ENCODE measurements at places on chromosomes 4 and X.

DNA sequence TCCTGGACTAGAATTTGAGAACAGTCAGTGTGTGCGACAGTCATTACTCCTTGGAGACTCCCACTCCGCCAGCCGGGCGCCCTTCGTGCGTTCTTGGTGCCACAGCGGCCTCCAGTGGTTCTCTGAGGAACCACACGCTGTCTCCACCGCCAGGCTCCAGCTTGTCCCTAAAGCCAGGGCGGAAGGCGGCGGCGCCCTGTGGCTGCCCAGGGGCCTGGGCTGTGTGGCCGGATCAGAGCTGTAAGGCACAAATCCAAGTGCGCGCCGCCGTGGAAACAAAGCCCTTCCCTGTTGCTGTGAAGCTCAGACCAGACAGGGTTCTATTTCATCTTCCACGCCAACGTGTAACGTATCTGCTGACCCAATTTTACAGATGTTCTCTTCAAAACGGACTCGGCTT is 34.2 kb downstream of the IDS start:
- peak; percentile 24 for DNase-seq

- no peak for DNase-seq
These were observed 492.5 kb upstream of the INTU start for GRCh38 chr4:127140306-127140705.

DNA sequence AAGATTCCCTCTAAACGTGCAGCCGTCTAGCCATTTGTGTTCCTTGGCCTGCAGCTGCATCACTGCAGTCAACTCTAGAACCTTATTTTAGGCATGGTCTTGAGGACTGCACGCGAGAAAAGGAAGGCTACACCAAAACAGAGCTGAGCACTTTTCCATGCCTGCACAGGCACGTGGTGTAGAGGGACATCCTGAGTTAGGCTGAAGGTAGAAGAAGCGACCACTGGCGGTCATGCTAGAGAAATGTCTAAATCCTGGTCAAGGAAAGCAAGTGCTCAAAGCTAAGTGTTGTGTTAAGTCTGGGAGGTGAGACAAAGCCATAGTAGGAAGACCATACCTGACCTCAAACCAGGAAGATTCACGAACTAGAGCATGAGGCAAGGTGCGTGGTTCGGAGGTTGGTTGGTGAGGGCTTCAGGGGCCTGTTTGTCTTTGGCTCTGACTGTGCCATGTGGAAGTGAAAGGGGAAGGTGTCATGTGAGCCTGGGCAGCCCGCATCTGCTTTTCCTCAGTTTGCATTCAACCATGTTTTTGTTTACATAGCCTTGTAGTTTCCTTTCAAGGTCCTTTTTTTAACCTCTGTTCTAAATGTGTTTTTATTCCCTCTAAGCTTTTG is 203.8 kb downstream of the AASDH start:
- no peak for DNase-seq

GRCh38 chr4:99202536-99202935 is 16.5 kb downstream of the ADH6 start:
- DNase-seq: peak; percentile 36

DNA sequence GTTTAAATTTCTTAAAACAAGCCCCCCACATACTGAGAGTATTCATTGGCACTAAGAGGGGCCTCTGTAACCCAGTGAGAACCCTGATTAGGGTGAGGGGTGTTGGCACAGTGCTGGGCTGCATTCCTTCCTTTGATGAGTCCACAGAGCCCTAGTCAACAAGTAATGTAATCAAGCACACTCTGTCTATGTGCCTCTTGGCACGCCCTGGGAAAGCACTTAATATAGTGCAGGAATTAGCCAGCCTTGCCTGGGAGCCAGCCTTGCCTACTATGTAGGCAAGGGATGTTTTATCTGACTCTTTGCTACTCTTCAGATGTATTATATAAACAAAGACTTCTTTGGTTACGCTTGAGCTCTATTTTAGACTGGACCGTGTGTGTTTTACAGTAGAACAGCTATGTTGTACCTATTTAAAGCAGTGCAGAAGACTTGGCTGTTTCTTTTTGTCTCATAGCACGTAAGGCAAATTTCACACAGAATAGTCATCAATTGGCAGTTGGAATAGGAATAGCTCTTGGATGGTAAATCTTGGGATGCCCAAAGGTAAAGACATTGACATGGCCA is 64.3 kb downstream of the FRAS1 start:
- no peak for DNase-seq

- no peak for DNase-seq
These were observed 252.9 kb upstream of the KLF3 start for GRCh38 chr4:38411092-38411491.

GRCh38 chrX:144715337-144715736 is 532.0 kb upstream of the SPANXN1 start:
- no peak for DNase-seq

- peak; percentile 3 for DNase-seq
These were observed 750.5 kb upstream of the HTR2C start for GRCh38 chrX:113833096-113834055.

DNA sequence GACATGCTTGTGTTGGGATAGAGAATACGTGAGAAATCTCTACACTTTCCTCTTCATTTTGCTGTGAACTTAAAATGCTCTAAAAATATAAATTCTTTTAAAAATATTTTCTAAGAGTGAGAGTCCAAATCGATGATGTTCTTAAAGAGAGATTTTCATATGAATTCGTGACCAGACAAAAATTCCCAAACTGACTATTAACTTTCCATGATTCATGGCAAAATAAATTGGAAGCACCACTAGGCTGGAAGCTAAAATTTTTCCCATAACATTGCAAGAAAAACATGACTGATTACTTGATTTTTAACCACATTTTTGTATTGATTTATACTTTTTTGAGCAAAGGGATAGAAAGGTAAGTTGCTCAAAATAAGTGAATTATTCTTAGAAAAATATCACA is 201.1 kb downstream of the ANTXR2 start:
- DNase-seq: no peak

- DNase-seq: no peak
These were observed 763 bp downstream of the USP38 start for GRCh38 chr4:143185253-143186107.

DNA sequence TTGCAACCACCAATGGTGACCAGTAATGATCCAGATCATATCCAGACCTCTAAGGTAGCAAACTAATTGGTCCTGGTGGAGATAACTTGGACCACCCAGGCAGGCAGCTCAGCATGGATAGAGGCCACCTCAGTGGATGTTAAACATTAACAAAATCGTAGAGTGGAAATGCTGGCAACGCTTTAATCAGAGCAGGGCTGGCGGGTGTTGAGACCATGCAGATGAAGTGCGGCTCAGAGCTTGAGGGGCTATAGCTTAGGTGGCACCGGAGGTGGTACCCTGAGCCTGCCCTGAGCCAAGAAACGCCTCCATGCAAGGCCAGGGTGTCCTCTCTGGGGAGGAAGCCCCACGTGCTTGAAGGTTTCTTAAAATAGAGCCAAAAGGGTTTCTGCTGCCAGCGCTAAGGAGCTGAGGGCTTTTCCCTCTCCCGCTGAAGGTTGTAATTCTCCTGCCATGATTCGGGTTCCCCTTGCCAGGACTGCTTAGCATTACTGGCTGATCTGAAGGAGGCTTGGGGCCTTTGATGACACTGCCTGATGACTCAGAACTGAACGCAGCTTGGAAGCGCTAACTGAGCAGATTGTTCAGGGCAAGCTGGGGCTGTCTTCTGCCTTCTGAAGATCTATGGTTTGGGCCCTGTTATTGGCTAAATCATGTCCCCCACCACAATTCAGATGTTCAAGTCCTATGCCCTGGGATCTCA is 177.8 kb upstream of the ATP6AP2 start:
- DNase-seq: peak; percentile 6

DNA sequence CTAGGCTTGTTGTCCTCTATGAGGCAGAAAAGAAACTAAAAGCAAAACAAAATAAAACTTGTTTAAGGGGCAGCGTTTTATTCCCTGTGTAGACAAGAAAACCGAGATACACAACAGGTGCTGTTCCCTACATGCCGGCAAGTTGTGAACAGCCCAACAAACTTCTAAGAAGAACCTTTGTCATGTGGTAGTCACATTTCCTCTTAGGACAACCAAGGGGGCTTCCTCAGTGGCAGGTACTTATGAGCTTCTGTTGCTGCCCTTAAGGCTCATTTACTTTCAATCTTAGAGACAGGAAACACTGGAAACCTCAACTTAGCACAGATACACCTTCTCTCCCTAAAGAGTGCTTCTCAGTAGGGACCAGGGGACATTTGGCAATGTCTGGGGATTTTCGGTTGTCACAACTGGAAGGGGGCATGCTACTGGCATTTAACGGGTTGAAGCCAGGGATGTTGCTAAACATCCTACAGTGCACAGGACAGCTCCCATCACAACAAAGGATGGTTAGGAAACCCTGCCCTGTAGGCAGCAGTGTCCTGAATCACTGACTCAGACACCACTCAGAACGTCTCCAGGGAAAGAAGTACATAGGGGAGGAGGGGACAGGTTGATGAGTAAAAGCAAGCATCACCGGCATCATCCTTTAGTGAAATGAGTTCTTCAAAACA is 111.0 kb downstream of the ASB9 start:
- DNase-seq: no peak

DNA sequence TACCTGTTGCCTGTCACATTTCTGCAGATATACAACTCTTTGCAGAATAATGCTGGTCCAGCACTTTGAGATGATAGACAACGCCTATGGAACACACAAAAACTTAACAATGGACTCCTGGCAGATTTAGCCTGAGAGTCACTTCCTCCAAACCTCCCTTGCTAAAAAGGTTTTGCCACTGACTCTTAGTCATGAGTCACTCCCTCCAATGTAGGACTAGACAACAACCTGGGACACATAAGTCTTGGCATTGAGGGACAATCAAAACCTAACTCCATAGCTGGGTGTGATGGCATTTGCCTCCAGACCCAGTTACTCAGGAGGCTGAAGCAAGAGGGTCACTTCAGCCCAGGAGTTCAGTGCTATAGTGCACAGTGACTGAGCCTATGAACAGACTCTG is 22.0 kb upstream of the EIF4E start:
- DNase-seq: no peak

GRCh38 chr4:30182786-30183185 is 537.4 kb upstream of the PCDH7 start:
- DNase-seq: no peak

DNA sequence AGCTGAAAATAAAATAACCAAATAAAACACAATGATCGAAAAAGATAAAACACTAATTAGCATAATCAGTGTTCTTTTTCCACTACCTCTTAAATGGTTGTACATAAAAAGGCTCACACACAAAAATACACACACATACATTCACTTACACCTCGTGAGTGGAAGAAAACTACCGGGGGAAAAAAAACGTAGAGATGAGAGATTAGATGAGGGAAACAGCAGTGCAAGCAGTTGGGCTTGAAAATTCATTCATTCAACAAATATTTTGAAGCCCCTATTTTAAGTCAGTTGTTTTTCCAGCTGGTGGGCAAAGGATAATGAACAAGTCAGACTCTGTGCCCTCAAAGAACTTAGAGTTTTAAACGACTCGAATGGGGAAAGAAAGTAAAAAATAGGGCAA is 1.0 kb downstream of the TBCK start:
- DNase-seq: no peak

GRCh38 chr4:114734594-114734993 is 136.0 kb downstream of the UGT8 start:
- DNase-seq: no peak

GRCh38 chr4:84753321-84753972 is 170.5 kb downstream of the CDS1 start:
- no peak for DNase-seq

DNA sequence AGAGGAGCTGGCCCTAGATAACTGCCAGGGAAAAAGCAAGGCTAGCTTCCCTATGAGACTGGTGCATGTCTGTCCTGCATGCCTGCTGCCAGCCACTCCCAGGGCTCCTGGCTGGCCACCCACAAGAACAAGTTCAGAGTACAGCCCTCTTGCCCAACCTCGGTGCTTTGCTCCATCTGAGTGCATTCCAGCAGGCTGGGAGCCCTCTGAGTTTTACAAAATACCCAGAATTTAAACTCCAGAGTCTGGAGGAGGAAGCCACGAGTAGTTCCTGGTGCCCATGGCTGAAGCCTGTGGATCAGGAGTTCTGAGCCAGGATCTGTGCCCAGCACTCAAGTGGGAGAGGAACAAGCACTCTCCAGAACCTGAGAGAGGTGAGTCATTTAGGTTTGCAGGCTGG is 111.6 kb downstream of the MAGEE2 start:
- no peak for DNase-seq

DNA sequence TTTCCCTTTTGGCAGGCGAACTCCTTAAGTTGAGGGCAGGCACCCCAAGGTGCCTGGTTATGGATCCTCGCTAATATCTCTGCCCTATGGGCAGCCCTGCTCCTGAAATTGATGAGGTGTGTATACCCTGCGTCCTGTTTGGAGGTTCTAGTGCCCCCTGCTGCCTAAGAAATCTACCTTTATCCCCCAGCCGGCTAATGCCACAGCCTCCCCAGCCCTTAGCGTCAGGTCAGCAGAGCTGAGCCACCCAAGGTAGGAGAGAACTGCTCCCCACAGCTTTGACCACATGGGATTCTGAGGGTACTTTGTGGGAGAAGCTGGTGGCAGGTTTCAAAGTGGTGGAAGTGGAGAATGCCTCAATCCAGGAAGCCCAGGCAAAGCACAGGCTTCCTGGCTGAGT is 50.8 kb downstream of the ANAPC4 start:
- DNase-seq: no peak

DNA sequence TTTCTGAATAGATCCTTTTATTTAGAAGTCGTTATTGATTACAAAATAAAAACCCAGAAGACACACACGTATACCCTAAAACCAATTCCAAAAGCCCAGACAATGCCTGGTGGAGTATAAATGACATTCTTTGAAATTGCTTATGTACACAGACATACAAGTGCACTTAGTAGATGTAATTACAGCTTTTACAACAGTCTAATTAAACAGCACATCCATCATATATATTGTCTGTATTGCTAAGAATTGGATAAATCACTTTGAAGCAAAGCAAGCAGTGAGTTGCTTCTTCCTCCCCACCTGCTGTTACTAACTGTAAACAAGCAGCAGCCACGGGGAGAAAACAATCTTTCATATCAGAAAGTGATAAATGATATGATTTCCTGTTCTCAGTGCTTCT is 645.7 kb downstream of the TLL1 start:
- DNase-seq: no peak

GRCh38 chrX:13875572-13875971 is 58.7 kb upstream of the GPM6B start:
- no peak for DNase-seq

GRCh38 chrX:153533091-153533490 is 15.6 kb downstream of the ATP2B3 start:
- no peak for DNase-seq

DNA sequence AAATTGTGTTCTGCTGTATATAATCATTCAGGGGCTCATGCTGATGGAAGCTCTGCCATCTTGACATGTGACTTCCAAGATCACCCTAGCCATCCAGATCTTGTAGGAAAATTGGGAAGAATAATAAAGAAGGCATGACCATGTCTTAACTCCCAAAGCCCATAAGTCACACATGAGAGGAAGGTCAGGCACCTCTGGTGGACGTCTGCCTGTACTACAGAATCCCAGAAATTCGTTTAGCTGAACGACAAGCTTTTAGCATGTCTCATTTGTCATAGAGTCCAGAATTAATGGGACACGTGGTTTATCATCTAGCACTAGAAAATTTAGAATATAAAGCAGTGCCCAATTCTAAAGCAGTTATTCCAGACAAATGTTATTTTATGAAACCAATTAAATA is 212.7 kb downstream of the CENPC start:
- no peak for DNase-seq

All from fibroblast of the conjunctiva (primary cell).